NCI-H446 (cell line): ENCODE measurements at places on chromosomes 2 and 18.

DNA sequence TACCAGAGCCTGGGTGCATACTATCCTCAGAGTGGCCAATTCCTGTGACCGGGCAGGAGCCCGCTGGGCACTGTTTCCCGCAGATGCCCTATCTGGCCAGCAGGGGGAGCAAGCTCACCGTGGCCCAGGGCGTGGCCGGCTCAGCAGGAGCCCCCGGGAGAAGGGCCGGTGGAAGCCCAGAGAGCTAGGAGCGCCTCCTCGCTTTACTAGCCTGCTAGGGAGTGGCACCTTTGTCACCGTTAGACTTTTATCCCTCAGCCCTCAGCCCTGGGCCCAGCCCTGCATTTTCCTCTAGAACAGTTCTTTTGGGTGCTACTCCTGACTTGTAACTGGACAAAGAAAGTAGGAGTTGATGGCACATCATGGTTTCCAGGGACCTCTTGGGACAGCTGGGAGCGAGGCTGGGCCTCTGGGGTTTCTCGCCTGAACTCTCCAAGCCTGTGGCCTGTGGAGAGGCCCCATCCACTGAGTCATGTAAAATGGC lies 24.0 kb downstream of the TMEM177 start:
- peak; percentile 57 for DNase-seq

- DNase-seq, result peak; percentile 1
These were observed 33.4 kb upstream of the SERPINB7 start for GRCh38 chr18:63741769-63742168.

DNA sequence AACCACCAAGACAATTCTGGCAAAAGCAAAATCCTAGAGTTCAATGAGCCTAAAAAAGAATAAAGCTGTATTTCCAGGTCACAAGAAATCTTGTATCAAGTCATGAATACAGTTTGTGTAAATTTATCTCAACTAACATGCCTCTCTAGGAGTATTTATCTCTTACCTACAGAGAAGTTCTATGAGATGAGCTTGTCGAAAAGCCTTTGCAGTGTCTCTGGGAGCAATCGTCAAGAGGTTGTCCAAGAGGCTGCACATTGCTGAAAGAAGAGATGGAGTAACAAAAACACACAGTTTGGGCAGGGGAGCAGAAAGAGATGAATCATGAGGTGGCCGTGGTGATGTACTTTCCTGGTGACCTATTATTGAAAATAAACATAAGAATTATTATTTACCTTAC lies 112.0 kb upstream of the CD226 start:
- DNase-seq, result no peak

- DNase-seq, result no peak
These were observed 183.8 kb downstream of the PID1 start for GRCh38 chr2:229087267-229087666.

GRCh38 chr18:9808295-9809241 lies 77.2 kb upstream of the TXNDC2 start:
- no peak for DNase-seq

GRCh38 chr2:68921646-68922045 lies 31.0 kb downstream of the GKN2 start:
- no peak for DNase-seq

- DNase-seq, result no peak
These were observed 643.0 kb upstream of the FAM98A start for GRCh38 chr2:34241905-34242762.

- DNase-seq, result no peak
These were observed 9.0 kb downstream of the ZBTB14 start for GRCh38 chr18:5286525-5286924.

DNA sequence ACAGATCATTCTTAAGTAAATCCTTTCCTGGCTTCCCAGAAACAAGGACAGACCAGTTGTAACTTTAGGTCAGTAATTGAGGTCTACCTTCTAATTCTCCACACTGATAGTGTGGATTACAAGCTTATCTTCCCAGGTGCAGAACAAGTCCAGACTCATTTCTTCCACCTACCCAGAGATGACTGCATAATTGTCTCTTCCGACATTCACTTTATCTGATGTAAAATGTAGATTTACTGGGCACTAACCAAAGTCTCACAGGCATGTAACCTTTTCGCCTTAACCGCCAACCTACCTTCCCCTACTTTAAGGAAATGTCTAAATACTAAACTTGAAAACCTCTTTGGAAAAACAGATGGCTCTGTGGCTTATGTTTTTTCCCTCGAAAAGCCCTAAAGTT lies 96.2 kb downstream of the NCK2 start:
- no peak for DNase-seq

- no peak for DNase-seq
These were observed 165.2 kb upstream of the ALKAL2 start for GRCh38 chr2:453132-453531.

GRCh38 chr18:22667156-22667555 lies 249.4 kb upstream of the CTAGE1 start:
- no peak for DNase-seq

- no peak for DNase-seq
These were observed 29.3 kb downstream of the DPYSL5 start for GRCh38 chr2:26877276-26877675.

DNA sequence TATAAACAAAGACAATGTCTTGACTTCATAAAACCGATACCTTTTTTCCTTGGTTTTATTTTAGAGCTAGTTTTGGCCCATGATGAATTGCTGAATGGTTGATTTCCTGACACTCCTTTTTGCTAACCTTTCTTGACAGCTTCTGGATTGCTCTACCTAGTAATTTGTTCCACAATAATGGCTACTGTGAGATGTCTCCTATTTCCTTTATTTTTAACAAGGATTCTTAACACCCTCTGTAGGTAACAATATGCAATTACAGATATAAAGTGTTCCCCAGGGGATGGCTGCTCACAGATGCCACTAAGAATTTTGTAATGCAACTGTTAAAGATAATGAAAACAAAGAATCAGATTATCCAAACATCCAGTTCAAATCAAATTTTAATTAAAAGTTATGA lies 100.8 kb upstream of the ATP5MC3 start:
- DNase-seq, result peak; percentile 24
